ENCODE measurements at places on chromosomes 6 and 20.

- DNase-seq = no peak
Observed at GRCh38 chr6:137631323-137631722, 137.1 kb upstream of the OLIG3 start.

- DNase-seq = no peak
Observed at GRCh38 chr6:37946057-37946456, 126.5 kb downstream of the ZFAND3 start.

- DNase-seq = no peak
Observed at GRCh38 chr20:25038591-25039015, 19.3 kb downstream of the ACSS1 start.

GRCh38 chr20:20327746-20328145 is 40.2 kb upstream of the INSM1 start:
- no peak for DNase-seq

DNA sequence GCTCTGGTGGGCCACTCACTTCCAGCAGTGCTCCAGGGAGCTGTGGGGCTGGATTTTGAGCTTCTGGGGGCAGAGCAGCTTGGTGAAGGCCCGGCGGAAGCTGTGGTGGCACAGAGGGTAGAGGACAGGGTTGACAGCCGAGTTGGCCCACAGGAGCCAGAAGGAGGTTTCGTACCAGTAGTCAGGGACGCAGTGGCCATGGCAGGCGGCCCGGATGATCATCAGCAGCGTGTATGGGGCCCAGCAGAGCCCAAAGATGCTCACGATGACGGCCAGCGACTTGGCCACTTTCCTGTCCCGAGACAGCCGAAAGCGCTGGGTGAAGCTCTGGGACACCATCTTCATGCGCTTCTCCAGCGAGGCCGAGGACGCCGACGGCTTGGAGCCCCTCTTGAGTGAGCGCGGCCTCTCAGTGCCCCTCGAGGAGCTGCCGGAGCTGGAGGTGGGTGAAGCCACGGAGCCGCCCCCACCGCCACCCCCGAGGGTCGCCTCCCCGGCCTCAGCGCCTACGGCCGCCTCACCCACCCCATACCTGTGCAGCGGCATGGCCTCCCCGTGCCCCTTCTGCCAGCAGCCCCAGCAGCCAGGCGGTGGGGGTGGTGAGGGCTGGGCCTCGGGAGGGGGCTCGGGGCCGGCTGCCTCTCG is 4.0 kb downstream of the HRH3 start:
- DNase-seq = no peak

DNA sequence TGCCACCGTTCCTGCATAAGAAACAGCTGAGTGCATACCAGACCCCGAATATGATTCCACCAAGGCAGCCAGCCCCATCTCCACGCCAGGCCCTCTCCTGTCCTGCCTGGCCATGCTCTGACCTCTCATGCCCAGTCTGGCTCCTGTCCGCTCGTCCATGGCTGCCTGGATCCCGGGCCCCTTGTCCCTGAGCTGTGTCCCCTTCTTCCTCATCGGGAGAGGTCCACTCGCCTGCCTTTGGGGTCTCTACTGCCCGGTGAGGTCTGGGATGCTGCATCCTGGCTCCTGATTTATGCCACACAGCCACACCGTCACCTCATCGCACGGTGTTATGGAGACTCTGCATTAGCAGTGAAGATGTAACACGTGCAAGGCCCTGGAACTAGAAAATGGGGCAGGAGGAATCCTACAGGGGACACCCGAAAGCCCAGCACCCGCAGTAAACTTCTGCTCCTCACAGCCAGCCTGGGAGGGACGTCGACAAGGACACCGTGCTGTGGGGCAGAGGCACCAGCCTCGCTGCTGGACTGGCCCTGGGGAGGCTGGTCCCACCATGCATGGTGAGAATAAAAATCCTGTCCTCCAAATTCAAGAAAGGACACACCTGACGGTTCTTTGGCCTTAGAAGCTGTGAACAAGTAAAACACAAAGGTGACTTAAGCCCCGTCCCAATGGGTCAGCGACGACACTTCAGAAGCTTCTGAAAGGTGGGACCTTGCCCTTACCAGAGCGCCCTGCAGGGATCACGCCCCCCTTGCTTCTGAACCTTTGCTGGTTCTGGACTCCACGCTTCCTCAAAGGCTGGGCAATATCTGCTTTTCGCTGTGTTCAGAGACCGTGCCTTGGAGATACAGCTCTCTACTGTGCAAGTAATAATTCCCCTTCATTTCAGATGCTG is 103.0 kb downstream of the DLL1 start:
- DNase-seq = no peak

- no peak for DNase-seq
Observed at GRCh38 chr6:90162648-90163387, 133.8 kb downstream of the BACH2 start.

- DNase-seq = no peak
Observed at GRCh38 chr6:38415231-38416005, 224.3 kb downstream of the BTBD9 start.

GRCh38 chr6:14211562-14211942 is 94.0 kb downstream of the CD83 start:
- DNase-seq = no peak

DNA sequence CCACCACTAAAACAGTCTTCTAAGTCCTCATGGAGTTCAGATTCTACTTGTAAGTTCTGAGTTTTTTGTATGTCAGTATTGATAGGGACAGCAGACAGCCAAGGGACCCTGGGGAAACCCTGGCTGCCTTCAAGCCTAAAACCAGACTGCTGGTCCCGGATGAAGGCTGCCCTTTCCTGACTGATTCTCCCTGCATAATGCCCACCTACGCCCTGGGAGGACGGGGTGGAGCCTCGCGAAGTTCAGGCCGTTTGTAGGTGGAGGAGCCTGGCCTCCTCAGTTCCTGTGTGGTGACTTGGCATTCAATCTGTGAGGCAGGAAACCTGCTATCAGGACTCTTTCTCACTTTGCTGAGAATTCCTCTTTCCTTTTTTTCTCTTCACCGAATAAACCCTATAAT is 120.3 kb upstream of the LGSN start:
- no peak for DNase-seq

GRCh38 chr6:111358454-111358853 is 124.6 kb downstream of the REV3L start:
- no peak for DNase-seq

DNA sequence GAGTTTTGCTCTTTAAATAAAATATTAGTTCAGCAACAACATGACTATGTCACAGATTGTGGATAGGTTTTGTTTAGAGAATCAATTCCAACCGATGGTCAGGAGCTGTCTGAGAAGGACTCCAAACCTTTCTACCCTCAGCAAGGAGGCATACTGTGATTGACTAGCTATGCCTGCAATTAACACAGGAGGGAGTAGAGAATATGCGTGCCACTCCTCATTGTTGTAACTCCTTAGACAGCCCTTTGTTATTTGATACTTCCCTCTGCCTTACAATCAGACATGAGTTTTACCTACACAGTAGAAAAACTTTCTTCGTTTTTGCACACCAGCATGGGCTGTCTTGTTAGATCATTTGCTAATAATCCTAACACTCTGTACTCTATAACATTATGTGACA is 796.5 kb downstream of the PRIM2 start:
- DNase-seq = no peak

DNA sequence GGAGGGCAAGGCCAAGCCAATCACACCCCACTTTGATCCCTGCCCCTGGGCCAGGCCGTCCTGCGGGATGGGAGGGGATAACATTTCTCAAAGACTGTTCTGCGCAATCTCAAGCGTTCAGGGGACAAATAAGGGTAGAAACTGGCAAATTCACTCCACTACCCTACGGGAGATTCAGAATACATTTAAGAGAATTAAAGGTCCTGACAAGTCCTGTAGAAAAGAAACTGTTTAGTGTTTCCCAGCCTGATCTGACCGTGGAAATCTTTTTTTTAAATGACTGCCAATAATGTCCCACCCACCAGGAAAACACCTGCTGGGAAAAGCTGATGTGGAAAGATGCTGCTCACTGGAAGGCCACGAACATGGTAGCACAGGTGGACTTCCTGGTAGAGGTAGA is 140.6 kb upstream of the RNF24 start:
- no peak for DNase-seq

DNA sequence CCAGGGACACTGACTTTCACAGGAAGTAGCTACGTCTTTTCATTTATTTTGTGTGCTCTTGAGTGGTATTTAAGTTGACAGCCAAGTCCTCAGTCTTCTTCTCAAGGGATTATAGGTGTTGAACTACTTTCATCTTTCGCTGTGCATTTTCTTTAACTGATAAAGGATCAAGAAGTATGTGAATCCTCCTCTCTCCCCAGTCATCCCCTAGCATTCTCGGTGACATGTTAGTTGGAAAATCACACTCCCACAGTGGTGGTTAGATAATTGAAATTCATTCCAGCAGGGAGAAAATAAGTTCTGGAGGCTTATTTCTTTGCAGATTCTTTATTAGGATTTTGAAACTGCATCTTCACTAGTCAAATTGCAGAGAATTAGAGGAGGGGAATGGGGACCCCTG is 569.4 kb downstream of the MEI4 start:
- DNase-seq = no peak

DNA sequence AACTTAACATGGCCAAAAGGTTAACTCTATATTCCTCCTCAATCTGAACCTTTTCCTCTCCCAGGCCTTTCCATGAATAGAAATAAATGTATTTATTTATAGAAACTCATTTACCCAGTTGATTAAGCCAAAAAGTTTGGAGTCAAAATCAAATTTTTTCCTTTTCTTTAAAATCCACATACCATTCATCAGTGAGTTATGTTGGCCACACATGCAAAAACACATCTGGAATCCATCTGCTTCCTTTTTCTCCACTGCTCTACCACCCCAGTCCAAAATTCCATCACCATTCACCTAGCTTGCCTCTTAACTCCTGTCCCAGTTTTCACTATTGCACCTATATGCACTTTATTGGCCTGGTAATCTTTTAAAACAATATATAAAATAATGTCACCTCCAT is 62.4 kb upstream of the TMEM200A start:
- no peak for DNase-seq

GRCh38 chr6:46347669-46348068 is 143.6 kb downstream of the RCAN2 start:
- DNase-seq = no peak

DNA sequence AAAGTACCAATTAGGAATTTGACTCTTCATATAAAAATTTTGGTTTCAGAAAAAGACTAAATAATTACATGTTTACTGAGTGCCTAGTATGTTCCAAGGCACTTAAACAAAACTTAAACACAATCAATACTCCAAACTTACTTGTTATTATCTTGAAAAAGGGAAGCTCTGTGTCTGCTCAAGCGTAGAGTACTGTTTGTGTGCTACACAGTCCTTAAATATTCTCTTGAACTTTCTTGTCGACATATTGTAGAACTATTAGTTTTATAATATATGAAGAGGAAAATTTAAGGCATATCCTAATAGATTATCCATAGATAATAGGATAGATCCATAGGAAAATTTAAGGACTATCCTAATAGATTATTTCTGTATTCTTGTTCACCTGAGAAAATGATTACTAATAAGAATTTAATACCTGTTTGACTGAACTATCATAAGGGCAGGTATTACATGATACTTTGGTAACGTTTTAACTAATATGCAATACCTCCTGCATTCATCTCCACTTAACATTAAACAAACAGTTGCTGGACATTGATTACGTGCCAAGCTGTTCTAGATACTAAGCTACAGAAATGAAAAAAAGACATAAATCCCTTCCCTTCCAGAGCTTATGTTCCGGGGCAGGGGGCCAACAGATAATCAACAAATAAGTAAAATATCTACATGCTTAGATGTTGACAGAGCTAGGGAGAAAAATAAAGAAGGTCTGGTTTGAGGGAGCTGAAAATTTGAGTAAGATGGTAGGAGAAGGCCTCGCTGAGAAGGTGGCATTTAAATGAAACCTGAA is 115.2 kb upstream of the BCLAF1 start:
- no peak for DNase-seq

- no peak for DNase-seq
Observed at GRCh38 chr6:35023091-35024000, 117.8 kb downstream of the TCP11 start.

DNA sequence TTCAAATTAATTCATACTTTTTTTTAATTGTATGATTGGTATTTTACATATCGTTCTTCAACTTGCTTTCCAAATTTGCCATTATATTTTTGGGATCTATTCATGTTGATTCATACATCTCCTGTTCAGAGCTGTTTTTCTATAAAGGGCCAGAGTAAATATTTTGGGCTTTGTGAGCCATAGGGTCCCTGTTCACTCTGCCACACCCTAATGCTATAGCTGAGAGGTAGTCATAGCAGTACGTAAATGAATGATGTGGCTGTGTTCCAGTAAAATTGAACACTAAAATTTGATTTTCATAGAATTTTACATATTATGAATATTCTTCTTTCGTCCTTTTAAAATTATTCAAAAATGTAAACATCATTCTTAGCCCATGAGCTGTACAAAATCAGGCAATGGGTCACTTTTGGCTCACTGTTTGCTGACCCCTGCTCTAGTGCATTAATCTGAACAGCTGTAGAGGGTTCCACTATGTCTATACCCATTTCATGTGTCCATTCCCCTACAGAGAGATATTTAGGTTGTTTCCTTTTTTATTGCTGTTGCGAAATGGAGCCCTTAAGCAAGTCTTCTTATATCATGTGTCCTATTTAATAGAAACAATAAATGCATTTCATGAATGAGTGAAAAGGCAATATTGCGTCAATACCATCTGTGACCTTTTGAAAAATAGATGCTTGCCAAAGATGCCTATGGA is 136.4 kb upstream of the SALL4 start:
- no peak for DNase-seq

DNA sequence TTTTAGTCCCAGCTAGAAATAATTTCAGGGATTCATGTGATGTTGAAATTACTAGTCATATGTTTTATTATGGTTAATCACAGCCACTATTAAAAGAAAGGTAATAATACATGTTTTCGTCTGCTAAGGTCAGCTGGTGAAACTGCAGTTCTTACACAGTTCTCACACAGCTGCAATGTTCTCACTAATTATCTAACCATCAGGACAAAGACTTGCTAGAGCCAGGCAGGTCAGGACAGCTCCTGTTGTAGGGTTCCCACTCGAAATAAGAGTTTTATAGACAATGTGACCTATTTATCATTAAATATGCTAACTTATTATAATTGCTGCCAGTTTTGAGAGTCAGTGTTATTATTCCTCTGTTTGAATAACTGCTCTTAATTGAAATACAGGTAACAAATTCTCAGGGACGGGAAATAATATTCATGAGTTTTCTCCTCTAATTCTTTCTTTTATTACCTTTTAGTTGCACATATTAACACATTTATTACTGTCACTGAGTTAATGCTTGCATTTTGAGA is 97.9 kb downstream of the GJA1 start:
- DNase-seq = no peak

DNA sequence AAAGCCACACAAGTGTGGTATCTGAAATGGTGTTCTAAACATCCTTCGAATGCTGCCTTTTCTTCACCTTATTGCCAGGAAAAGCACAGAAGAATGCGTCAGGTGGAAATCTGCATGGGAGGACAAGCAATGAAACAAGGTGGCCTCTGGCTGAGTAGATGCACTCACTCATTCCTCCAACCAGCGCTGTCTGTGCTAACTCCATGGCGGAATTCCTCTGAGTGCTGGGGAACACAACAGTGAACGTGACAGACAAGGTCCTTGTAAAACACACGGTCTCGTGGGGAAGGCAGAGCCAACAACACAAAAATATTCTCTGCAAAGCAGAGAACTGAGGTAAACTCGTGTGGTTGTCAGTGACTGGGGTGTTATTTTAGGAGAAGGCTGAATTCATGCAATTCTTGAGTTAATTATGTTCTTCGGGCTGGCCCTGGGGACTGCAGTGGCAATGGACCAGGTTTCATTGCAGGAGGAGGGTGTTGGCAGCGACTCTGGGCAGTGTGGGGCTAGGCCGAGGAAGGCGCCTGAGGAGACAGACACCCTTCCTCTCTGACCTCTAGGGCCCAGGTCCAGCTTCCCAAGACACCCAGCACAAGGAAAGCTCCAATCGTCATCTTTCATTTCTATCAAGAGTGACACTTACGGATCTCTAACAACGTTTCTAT is 339.7 kb downstream of the PRKN start:
- DNase-seq = no peak

Data from activated CD4-positive, CD25-positive, alpha-beta regulatory T cell treated with anti-CD3 and anti-CD28 coated beads, Interleukin-2, amount 50 U/mL, for 16 hours (primary cell).